Testis (tissue), 5 donors: ENCODE measurements at places on chromosomes 5 and 9.
A peak's percentile ranks its signal among the peaks of the same experiment; 100 is the strongest.

GRCh38 chr9:97394881-97395280, 17.0 kb upstream of the TDRD7 start:
- no peak for DNase-seq

DNA sequence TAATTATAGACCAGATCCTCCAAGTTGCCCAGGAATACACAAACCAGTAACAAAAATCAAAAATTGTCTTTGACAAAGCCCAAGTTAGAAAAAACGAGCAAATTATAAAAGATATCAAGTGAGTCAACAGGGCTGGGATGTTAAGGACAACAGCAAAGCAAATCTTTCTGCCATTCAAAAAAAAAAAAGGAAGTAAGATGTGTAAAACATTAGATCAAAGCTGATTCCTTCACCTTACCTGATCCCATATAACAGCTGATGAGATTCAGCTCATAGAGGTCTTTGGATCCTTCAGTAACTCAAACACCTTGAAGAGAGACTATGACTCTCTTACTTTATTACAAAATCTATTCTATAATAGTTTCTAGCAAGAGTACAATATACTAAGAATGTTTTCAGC, 100.9 kb downstream of the STRBP start:
- DNase-seq, result no peak

GRCh38 chr5:90311401-90311800, 98.2 kb downstream of the CETN3 start:
- DNase-seq, result no peak

DNA sequence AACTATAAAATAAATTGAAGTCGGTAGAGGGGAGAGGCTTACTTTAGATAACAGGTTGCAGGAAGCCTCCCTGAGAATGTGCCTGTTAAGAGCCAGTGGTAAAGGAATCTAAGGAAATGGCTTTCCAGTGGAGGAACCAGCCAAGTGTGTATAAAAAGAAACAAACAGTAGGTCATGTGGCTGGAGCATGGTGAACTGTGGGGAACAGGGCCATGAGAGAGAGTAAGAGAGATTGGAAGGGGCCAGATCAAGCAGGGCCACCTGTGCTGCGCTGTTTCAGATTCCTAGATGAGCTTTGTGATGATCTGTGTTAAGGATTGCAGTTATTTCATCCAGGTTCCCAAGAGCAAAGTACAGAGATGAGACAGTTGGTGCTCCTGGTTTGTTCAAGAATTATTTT, 152.7 kb upstream of the SGCD start:
- no peak for DNase-seq

DNA sequence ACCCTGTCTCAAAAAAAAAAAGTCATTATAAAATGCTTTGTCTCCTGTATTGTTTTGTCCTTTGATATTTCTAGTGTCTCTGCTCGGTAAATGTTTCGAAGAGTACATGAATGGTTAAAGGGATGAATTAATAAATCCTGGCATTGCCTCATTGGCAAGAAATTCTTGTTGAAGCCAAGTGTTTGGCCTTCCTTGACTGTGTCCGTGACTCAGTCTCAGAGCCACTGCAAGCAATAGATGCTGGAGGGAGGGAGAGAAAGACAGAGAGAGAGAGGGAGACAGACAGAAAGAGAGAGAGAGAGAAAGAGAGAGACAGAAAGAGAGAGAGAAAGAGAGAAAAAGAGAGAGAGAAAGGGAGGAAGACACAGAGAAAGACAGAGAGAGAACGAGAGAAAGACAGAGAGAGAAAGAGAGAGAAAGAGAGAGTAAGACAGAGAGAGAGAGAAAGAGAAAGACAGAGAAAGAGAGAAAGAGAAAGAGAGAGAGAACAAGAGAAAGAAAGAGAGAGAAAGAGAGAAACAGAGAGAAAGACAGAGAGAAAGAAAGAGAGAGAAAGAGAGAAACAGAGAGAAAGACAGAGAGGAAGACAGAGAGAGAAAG, 72.5 kb upstream of the RXRA start:
- no peak for DNase-seq

GRCh38 chr9:70569070-70569772, 154.8 kb upstream of the KLF9 start:
- DNase-seq, result no peak

- no peak for DNase-seq
Observed at GRCh38 chr5:127418974-127419682, 98.3 kb upstream of the PRRC1 start.

GRCh38 chr5:72109625-72110024, 2.4 kb downstream of the MAP1B start:
- DNase-seq, result peak; percentile 56

DNA sequence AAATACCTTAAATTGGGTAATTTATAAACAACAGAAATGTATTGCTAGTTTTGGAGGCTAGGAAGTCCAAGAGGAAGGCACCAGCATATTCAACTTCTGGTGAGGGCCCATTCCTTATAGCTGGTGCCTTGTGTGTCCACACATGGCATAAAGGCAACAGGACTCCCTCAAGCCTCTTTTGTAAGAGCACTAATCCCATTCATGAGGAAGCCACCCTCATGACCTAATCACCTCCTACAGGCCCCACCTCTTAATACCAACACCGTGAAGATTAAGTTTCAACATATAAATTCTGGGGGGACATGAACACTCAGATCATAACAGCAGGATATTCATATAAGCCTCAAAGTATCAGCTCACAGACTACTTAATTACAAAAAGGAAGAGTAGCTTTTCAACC, 4.0 kb upstream of the PLAC8L1 start:
- DNase-seq, result no peak

DNA sequence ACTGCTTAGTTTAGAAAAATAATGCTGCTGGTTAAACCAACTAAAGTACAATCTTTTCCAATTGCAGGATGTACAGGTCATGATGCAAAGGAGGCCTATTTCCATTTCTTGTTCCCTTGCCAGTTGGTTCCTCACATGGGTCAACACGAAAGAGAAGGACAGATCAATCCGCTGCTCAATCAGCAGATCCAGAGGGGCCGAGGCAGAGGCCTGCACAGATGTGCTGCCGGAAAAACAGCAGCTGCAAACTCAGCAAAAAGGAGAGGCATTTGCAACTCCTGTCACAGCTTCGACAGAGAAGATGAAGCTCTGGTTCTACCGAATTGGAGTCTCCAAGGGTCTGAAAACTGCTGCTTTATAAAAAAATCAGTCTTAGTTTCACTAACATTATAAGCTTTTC, 69.8 kb downstream of the NIPSNAP3B start:
- no peak for DNase-seq

GRCh38 chr5:75670577-75670976, 46.7 kb downstream of the POC5 start:
- DNase-seq, result no peak

GRCh38 chr5:36070687-36071571, 4.2 kb upstream of the UGT3A2 start:
- no peak for DNase-seq

DNA sequence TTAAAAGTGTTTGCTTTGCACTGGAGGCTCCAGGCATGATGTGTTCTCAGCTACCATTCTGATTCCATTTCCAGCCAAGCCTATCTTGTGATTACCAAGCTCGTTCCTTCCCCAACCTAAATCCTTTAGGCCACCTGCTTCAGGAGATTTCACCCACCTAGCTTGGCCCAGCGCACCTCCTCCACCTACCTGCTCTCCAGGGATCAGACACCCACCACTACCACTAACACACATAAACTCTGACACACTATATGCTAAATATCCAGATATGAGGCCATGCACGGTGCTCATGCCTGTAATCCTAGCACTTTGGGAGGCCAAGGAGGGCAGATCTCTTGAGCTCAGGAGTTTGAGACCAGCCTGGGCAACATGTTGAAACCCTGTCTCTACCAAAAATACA, 2.4 kb downstream of the MYORG start:
- no peak for DNase-seq

DNA sequence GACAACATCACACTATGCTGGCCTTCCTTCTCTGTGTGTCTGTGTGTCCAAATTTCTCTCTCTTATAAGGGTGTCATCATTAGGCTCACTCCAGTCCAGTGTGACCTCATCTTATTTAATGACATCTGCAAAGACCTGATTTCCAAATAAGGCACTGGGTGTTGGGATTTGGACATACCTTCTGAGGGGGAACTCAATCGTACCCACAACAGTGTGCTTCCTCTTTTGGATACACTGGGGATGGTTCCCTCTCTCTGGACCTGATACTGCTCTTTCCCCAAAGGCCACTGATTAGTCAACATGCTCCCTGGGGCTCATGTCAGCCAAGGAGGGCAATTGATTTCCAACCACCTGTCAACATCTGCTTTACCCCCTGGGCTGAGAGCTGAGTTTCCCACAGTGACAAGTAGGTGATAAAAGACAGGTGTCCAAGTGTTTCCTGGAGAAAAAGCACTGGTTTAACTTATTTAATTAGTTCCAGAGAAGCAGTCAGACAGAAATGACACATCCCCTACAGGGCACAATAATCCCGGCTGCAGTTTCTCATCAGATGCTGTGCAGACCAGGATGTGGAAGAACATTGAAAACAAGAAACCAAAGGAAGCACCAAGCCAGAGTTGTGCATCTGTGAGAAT, 17.8 kb upstream of the CEP72 start:
- DNase-seq, result no peak

GRCh38 chr5:159874263-159874662, 42.0 kb upstream of the ADRA1B start:
- no peak for DNase-seq

DNA sequence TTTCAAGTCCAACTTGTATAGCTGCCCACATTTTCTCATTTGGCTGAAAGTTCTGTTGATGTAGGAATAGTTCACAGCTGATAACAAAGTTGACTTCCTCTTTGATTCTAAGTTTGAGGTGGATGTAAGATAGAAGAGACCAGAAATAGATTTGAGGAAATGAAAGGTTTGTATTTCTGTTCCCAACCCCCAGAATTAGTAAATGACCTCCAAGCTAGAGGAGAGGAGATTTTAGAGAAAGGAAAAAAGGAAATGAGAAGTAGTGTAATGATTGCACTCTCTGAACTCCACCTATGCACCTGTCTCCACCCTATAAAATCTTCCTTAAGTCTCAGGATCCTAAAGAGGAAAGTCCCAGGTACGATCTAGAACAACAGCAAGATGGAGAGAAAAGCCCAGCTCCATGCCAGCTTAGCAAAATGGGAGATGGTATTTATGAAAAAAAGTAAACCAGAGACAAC, 130.4 kb upstream of the POC5 start:
- no peak for DNase-seq

DNA sequence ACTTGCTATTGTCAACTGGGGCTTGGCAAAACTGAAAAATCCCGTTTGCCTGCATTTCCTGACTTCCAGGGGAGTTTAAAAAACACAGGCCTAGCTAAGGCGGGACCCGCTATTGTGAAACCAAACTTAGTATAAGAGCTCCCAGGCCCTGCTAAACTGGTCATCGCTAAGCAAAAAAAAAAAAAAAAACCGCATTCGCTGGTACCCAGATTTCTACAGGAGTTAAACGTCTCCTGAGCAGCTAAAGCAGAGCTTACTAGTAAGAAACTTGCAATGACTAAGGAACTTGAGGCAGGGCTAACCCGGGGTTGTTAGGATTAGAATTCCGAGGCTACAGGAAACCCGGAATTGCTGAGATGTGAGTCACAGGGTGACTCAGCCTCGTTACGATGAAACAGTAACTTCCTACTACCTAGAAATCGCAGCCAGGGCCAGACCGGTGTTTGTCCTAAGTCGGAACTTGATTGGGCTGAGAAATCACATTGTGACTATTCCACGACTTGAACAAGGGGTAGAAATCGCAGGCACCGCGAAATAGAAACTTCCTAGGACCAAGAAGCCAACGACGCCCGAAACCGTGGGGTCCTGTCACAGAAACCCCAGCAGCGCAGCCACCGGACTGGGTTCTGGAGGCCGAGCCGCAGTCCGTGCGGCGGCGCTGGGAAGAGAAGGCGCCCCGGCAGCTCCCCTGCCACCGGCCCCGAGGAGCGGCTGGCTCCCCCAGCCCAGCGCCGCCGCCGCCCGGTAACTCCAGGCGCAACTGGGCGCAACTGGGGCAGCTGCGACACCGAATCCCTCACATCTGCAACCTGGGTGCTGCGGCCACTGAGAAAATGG, 89.4 kb downstream of the ANXA2R start:
- peak; percentile 53 for DNase-seq

DNA sequence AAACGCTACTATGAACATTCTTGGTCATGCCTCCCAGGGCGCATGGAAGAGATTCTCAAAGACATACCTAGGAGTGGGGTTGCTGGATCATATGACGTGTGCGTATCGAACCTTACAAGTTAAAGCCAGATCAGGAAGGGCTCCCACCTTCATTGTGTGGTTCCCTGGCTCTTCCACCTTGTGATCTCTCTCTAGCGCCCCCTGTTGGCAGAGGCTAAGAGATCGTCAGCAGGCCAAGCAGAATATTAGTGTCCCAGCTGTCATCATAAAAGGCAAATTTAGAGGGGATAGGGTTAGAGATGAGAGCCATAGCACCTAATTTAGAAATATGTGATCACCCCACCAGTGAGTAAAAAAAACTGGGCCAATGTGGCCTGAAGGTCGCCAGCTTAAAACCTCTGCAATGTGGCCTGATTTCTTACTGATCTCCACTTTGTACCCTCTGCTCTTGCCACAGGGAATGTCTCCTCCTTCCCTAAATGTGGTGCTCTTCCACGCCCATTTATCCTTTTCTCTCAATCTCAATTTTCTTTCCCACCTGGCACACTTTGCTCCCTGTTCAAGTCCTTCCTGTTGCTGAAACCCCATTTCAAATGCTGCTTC, 91.7 kb upstream of the SHB start:
- DNase-seq, result peak; percentile 77

DNA sequence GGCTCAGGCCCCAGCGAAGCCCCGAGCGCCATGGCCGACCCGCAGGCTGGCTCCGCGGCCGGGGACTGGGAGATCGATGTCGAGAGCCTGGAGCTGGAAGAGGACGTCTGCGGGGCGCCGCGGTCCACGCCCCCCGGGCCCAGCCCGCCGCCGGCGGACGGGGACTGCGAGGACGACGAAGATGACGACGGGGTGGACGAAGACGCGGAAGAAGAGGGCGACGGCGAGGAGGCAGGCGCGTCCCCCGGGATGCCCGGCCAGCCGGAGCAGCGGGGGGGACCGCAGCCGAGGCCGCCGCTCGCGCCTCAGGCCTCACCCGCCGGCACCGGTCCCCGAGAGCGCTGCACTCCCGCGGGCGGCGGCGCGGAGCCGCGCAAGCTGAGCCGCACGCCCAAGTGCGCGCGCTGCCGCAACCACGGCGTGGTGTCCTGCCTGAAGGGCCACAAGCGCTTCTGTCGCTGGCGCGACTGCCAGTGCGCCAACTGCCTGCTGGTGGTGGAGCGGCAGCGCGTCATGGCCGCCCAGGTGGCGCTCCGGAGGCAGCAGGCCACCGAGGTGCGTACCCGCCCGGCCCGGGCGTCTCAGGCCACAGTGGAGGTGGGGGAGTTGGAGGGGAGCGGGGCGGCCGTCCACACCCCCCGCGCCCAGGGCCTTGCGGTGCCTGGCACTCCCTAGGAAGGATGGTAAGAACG, 1.6 kb downstream of the DMRT2 start:
- peak; percentile 63 for DNase-seq

- DNase-seq, result no peak
Observed at GRCh38 chr9:79672236-79672635, 100.5 kb downstream of the TLE4 start.

- no peak for DNase-seq
Observed at GRCh38 chr5:73446631-73447529, 1.7 kb downstream of the FOXD1 start.

- DNase-seq, result no peak
Observed at GRCh38 chr5:126219616-126220015, 203.6 kb upstream of the GRAMD2B start.
